Kidney epithelial cell (primary cell): ENCODE measurements at places on chromosomes 2 and 18.
A peak's percentile ranks its signal among the peaks of the same experiment; 100 is the strongest.

DNA sequence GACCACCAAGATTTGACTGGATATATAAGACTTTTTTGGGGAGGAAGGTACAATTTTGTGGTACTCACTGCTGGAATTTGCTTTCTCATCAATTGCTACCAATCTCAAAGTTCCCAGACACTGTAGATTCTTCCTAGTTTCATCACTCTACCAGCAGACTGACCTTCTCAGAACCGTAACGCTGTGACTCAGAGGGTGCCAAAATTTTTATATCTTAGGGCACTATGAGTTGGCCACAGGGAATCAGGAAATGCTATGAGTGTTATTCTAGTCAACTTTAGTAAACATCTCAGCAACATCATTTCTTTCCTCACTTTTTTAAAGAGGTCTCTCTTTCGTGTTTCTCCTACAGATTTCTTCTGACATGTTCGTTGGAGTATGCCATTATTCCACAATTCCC is 499.0 kb downstream of the TMX3 start:
- DNase-seq: no peak

GRCh38 chr18:28112056-28112470 is 64.9 kb downstream of the CDH2 start:
- peak; percentile 59 for DNase-seq

GRCh38 chr2:226877491-226877890 is 41.6 kb downstream of the RHBDD1 start:
- no peak for DNase-seq

DNA sequence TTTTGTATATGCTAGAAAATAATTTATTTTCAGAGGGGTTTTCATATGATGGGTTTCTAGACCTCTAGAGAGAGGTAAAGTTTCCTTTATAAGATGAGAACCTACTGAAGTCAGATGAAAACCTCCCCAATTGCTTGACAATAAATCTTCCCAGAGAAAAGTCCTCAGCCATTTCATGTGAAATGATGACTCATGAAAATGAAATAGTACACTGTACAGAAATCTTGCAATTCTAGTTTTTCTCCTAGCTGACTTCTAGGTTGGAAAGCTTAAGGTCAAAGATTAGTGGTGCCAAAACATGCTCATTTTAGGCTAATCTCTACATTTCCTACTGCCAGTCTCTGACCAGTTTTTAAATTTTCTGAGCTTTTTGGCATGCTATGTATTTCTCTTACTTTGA is 826.5 kb upstream of the FSHR start:
- no peak for DNase-seq

- no peak for DNase-seq
Measured at GRCh38 chr18:74528913-74529312, 5.4 kb upstream of the CNDP1 start.

DNA sequence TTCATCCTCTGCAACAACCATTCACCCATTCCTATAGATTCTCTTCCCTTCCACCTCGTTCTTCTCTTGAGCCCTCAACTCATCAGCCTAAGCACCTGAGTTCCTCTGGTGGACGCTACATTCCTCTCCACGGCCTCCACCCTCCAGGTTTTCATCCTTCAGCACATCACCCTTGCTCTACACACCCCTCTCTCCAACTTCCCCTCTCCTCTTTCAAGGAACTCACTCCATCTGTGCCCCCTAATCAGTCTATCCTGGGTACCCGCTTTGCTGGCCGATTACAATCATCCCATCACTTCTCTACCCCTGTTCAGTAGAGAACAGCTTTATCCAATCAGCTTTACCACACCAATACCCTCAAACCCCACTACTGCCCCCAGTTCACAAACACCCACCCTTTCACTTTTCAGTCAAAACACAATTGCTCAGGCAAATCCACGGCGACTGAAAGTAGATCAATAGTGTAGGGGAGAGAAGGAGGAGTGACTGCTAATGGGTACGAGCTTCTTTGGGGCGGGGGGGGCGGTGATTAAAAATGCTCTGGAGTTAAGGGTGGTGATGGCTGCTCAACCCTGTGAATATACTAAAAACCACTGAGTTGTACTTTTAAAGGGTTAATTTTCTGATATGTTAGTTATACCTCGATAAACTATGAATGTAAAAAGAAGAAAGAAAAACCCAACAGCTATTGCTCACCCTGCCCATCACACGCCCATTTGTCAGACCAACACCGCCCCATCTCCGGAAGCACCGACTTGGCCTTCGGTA is 857 bp downstream of the DYM start:
- no peak for DNase-seq

GRCh38 chr18:77107292-77107691 is 25.3 kb downstream of the MBP start:
- no peak for DNase-seq

- no peak for DNase-seq
Measured at GRCh38 chr2:208189069-208189809, 591 bp downstream of the C2orf80 start.

GRCh38 chr2:196160101-196160500 is 11.3 kb downstream of the STK17B start:
- peak; percentile 85 for DNase-seq
